ENCODE measurements at places on chromosomes 1 and 21.

DNA sequence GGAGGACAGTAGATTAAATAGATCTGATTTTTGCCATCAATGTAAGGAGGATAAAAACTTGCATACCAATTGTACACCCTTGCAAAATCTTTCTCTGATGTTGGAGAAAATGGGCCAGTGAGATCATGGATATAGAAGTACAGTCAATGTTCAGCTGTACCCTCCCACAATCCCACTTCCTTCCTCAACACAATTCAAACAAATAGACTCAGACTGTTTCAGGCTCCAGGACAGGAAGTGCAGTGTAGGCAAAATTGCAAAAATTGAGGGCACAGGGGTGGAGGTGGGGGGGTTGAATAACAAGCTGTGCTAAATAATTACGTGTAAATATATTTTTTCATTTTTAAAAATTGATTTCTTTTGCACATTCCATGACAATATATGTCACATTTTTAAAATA lies 3.9 kb upstream of the IFI44 start:
- DNase-seq: no peak

DNA sequence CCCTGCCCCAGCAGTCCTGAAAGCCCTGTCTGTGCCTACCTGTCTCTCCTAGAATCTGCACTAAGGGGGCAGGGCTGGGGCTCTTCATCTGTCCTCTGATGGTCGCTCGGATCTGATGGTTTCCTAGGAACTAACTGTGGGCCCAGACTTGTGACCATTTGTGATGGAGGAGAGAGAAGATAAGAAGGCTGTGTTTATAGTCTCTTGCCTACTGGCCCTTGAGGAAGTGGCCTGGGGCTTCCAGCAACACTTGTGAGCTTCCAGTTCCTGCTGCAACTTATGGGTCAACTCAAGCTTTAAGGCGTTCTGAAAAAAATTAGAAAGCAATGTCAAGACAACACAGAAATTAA lies 53.2 kb upstream of the SYNC start:
- no peak for DNase-seq

GRCh38 chr1:234497589-234497988 lies 18.6 kb upstream of the TARBP1 start:
- DNase-seq: no peak

DNA sequence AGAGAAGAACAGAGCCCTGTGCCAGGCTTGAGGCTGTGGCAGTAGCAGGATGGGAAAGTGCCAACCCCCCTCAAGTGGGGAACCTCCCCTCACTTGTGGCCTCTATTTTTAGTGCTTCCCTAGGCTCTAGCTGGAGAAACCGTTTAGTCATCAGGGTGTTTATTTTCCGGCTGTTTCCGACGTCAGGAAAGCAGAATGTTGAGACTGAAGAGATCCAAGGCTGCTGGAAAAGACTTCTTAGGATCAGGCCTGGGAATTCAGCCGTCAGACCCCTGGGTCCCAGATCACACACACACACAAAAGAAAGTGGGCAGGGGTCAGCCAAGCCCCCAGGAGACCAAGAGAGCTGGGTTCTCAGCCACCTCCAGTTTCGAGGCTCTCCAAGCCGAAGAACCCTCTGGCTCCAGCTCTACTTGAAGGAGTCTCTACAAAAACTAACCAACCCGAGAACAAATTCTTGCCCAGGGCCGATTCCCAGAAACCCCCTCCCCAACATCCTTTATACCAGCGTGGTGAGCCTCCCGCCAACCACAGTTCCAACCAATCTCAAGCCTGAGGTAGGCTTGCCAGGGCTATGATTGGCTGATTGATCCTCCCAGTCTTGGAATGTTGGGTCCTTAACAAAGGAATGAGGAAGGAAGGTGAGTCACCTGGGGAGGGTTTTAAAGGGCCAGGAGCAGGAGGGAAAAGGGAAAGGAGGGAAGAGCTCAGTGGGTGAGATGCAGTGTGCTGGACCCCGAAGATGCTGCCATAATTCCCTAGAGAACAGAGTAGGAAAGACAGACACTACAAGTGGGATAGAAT lies 2.5 kb upstream of the MEF2D start:
- no peak for DNase-seq

GRCh38 chr1:165928075-165928731 lies 100.8 kb downstream of the UCK2 start:
- DNase-seq: peak; percentile 42

DNA sequence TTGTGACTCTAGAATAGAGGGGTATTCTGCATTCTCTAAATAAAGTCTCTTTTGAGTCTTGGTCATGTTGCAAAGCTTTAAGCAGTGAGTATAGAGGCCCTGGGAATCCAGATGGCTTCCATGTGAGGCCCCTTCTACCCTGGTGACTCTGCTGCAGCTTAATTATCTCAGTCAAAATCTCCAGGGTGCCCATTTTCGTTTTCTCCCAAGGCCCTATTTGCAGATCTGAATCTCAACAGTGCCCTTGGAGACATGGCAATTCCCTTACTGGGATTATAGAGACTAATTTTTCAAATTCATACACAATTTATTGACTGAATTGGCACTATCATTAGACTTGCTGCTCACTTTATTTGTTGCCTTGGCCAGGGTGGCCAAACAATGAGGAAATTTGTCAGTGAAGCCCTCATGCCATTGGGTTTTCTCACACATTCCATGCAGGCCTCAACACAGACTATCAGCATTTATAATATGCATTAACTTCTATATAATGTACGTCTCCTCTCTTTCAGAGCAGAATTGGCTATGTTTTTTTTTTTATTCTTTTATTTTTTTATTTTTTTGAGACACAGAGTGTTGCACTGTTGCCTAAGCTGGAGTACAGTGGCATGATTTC lies 35.1 kb downstream of the PROX1 start:
- DNase-seq: no peak

- no peak for DNase-seq
Observed at GRCh38 chr1:55682198-55682597, 467.0 kb upstream of the USP24 start.

- no peak for DNase-seq
Observed at GRCh38 chr1:24775916-24776315, 30.7 kb downstream of the CLIC4 start.

DNA sequence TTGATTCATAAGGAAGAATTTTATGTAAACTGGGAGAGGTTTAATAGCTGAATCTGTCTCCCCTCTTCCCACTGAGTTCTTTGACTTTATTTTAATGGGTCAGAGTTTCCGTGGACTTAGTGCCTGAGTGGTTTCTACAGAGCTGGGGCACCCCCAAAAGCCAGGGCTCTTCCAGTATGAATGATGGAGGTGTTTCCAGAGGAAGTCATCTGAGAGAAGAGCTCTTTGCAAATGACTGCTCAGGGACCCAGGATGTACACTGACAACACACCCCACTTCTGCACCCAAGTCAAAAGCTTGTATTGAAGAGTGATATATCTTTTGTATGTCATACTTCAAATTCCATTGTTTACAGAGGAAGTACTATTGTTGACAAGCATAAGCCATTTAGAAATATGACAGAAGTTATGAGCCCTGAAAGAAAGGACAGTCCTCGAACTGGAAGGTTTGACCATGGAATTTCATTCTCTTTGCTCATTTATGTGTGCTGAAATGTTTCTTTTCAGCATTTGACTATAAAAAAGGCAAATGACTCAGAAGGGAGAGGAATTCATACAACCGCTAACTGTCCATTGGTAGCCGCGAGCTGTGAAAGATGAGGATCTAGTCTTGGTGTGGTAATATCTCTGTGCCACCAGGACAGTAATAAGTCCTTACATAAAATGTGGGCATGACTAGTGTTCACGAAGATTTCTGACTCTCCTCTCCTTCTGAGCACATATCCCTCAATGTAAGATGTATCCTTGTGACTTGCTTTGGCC lies 25.4 kb upstream of the LMX1A start:
- no peak for DNase-seq

DNA sequence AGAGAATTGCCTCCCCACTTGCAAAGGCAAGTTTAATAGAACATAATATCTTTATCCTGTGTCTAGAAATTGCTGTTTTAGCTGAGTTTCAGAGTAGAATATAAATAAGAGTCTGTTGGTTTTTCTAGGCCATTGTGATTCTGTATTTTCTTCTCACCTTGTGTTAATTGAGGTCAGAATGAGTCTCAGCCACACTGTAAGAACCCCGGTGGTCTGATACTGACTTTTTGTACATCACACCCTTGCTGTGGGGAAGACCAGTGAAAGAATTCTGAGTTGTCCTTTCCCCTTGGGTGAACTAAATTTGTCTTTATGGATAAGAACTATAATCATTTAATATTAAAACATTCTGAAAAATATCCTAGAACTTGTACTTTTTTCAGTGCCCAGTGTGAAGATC lies 6.8 kb downstream of the HIPK1 start:
- DNase-seq: no peak

- DNase-seq: no peak
Observed at GRCh38 chr1:22139066-22139594, 3.8 kb downstream of the WNT4 start.

GRCh38 chr1:29639741-29640427 lies 403.6 kb downstream of the PTPRU start:
- no peak for DNase-seq

GRCh38 chr1:66367369-66367768 lies 166.6 kb upstream of the SGIP1 start:
- no peak for DNase-seq

DNA sequence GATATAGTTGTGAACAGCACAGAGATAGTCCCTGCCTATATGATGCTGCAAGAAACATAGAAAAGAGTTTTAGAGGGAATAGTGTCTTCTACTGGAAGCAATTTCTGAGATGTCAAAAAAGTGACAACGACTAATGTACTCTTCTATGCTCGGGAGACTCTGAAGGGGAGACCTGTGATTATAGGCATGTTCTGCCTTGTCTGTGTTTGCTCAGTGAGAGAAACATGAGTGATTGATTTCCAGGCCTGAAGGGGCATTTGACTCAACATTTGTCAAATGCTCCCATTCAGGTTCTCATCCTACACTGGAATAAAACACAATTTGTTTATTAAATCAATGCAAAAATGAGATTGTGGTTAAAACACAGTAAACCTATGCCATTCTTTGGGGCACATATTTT lies 131.8 kb downstream of the CTH start:
- DNase-seq: no peak

- DNase-seq: no peak
Observed at GRCh38 chr1:152118915-152119314, 3.7 kb upstream of the TCHH start.

DNA sequence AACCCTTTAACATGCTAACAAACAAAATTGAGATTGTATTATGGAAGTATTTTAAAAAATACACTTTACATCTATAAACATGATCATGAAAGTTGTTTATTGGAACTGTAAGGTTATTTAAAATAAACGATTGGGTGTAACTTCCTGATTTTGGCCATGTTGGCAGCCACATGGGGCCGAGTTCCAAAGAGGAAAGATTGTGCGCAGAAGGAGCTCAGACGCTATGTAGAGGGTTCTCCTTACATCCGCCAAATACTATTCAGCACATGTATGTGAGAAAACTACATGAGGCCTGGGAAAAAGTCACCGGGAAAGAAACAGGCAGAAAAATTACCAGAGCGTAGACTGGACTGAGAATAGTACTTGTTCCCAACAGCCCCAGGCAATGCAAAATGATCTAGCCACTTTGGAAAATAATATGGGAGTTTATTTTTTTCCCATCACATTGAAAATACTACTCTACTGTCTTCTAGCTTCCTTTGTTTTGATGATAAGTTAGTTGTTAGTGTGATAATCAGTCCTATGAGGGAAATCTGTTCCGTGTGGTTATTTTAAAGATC lies 35.7 kb upstream of the B3GALT2 start:
- no peak for DNase-seq

- DNase-seq: no peak
Observed at GRCh38 chr1:178749581-178750166, 24.6 kb downstream of the RALGPS2 start.

DNA sequence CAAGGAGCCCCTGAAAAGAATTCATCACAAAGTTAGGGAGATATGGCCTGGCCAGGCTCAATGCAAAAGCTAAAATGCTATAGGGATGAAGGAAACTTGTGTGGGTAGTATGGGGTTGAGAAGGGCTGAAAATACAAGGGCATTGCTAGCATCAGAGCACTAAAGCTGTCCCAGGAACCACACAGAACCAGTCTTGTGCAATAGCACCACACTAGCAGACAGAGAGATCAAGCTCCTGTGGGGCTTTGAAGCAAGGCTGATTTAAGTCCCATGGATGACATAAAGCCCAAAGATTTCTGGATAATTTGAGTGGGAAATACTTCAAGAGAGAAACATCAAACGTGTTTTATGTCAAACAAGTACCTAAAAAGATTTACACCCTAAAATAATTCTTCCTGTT lies 97.1 kb downstream of the VAV3 start:
- DNase-seq: no peak

DNA sequence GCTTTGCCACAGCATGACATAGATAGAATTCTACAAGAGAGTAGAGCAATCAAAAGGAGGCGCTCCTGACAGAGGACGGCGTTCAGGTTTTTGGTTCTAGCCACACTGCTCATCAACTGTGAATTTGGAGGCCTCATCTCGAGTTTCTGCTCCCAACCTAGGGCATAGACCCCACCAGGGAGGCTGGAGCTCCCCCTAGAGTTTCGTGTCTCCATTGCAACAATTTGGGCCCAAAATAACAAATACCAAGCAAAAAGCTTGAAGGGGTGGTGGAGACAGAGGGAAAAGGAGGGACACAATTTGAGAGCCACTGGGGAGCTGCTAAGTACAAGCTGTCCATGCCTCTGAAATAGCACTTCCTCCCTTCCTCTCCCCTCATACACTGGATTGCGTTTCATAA lies 297.0 kb downstream of the GPATCH2 start:
- peak; percentile 35 for DNase-seq

DNA sequence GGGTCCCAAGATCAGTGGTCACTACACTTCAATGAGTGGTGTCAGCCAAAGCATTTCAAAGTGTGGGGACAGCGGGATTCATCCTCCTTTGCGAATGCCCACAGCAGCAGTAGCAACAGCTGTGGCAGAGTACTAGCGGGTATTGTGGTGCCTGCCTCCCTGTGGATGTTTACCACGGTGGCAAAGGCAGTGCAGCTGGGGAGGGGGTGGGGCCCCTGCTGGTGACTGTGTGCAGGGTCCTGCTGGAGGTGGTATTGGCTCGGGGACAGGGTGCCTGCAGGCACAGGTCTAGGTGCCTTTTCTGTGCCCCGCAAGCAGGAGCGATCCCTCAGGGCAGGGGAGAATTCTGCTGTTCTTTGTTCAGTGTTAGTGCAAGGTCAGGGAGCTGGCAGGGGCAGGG lies 415.7 kb downstream of the USP25 start:
- DNase-seq: no peak

DNA sequence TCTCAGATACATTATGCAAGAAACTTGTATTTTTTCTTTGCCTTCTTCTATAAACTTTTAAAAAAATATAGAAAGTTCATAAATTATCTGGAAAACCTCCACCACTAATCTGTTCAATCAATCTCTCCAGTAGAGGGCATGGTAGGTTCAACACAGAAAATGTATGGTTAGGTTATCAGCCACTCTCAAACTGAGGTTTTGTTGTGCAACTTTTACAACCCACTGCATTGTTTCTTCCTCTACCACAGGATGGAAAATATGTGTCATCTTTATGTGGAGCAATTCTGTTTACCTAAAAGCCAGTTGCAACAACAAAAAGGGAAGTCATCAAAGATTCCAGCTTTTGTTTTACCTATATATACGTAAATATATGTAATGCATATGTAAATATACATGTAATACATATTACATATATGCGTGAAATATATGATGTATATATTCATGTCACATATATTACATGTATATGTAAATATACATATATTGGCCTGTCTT lies 3.0 kb upstream of the RGS2 start:
- no peak for DNase-seq

- DNase-seq: no peak
Observed at GRCh38 chr1:11759791-11760190, 2.2 kb upstream of the C1orf167 start.

Measured in neural crest cell (in vitro differentiated cells).